ENCODE measurements at places on chromosomes 11 and 22.

DNA sequence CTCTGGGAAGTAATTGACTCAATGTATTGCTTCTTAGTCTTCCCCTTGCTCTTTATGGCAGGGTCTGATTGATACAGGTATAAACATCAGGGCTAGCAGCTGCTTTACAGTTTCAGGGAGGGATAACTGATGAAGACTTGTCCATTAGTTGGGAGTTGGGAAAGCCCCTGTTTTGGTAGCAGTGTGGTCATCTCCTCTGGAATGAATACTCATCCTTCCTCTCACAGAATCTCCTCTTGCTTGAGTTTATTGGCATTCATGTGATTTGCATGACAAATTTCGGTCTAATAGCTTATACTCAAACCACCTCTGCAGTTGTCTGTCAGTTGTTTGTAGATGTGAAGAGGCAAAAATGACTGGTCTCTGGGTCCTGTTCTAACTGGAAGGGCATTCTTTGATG, 79.7 kb downstream of the FAT3 start:
- no peak for DNase-seq

GRCh38 chr22:35727436-35727835, 9.8 kb downstream of the APOL5 start:
- DNase-seq, result no peak

- DNase-seq, result no peak
These were observed 78.9 kb upstream of the PLET1 start for GRCh38 chr11:112339566-112339965.

- DNase-seq, result no peak
These were observed 1218.3 kb downstream of the BRD1 start for GRCh38 chr22:48609279-48609865.

- DNase-seq, result no peak
These were observed 71.9 kb upstream of the HORMAD2 start for GRCh38 chr22:30008401-30008800.

DNA sequence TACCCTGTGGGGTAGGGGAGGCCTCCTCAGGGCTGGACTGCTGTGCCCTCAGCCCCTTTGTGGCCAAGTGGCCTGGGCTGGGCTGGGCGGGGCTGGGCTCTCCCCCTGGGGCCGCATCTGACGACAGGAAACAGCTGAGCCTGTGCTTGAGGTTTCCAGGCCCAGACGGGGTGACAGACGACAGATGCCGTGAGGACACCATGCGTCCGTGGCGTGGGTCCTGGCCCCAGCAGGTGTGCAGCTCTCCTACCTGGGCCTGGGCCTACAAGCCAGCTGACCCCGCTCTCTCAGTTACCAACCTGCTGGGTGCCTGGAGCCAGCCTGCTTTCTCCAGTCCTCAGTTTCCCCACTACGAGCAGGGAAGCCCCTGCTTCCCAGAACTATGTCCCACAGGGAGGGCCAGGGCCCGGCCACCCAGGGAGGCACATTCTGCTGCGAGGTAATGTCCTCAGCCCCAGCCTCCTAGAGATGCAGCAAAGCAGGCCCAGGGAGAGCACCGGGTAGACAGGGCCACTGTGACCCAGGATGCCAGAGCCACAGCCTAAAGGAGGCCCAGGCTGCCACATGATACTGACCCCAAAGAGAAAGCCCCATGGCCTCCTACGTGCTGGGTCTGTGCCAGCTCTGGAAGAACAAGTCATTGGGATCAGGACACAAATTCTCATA, 181.3 kb downstream of the IGLL1 start:
- no peak for DNase-seq

GRCh38 chr11:105368711-105369110, 229.1 kb upstream of the CARD18 start:
- no peak for DNase-seq

Measured in stimulated activated CD4-positive, alpha-beta T cell treated with anti-CD3 and anti-CD28 coated beads, Interleukin-4, amount 100 ng/mL, for 1 hour (primary cell).